ENCODE measurements at places on chromosomes 7 and 10. TPM values are rescaled to one million over a fixed set of nuclear protein-coding genes. Genes with fewer than 3 reads are reported as not detected.

Gene OR6B1
- not detected for total RNA-seq

Gene CDNF
- total RNA-seq, result 0.32 TPM

Gene CLDN4
- not detected for total RNA-seq

Gene FAM24B
- 12.2 TPM for total RNA-seq

Gene JAKMIP3
- not detected for total RNA-seq

Gene SUN3
- total RNA-seq, result not detected

Gene CCDC172
- not detected for total RNA-seq

Gene UCMA
- total RNA-seq, result not detected

Gene MRPS24
- 85.0 TPM for total RNA-seq

Gene HHEX
- 48.2 TPM for total RNA-seq

Gene CALCR
- total RNA-seq, result not detected

Gene TMEM140
- 22.3 TPM for total RNA-seq
